ENCODE measurements at places on chromosomes 3 and 15. TPM values are rescaled to one million over a fixed set of nuclear protein-coding genes. Genes with fewer than 3 reads are reported as not detected.
A peak's percentile ranks its signal among the peaks of the same experiment; 100 is the strongest.

DLEC1 gene
- not detected for total RNA-seq

PTH1R gene
- not detected for total RNA-seq

RAB6B gene
- 1.1 TPM for total RNA-seq

TMCC1 gene
- total RNA-seq: 31.2 TPM

AVEN gene
- total RNA-seq: 42.4 TPM

IGSF10 gene
- total RNA-seq: not detected

SLC9C1 gene
- not detected for total RNA-seq

OR5H6 gene
- total RNA-seq: not detected

DNA sequence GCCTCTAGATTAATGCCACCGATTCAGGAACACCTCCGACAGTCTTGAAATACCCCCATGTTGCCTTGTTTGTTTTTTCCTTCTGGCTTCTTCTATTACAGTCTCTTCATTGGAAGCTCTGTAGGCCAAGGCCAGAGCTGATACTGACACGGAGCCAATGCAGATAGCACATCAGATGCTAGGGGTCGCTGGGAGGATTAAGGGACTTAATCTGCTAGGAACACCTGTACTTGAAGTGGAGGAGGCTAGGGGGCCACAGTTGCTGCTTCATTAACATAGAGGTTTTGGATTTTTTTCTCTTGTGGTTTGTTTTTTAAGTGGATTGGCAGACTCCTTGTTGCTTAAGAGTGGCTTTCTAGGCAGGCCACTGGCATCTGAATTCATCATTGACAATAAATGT lies 49.6 kb downstream of the PARP14 start:
- DNase-seq: no peak

- no peak for DNase-seq
These were observed 9.8 kb downstream of the SRGAP3 start for GRCh38 chr3:9239680-9240079.

DNA sequence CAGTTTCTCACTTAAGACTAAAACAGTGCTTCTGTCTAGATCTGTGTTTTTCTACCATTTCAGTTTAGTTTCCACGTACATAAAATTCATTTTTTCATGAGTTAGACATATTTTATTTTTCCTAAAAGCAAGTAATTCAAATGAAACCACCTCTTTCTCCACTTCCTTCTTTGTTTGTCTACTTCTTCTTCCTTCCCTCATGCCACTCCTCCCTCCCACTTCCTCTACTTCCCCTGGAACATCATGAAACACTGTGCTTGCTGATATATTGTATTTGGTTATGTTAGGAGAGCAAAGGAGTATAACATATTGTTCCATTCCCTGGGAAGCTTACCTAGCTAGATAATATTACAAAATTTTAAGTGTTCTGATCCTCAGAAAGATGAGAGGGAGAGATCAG lies 36.7 kb upstream of the GOLGA8B start:
- DNase-seq: no peak

DNA sequence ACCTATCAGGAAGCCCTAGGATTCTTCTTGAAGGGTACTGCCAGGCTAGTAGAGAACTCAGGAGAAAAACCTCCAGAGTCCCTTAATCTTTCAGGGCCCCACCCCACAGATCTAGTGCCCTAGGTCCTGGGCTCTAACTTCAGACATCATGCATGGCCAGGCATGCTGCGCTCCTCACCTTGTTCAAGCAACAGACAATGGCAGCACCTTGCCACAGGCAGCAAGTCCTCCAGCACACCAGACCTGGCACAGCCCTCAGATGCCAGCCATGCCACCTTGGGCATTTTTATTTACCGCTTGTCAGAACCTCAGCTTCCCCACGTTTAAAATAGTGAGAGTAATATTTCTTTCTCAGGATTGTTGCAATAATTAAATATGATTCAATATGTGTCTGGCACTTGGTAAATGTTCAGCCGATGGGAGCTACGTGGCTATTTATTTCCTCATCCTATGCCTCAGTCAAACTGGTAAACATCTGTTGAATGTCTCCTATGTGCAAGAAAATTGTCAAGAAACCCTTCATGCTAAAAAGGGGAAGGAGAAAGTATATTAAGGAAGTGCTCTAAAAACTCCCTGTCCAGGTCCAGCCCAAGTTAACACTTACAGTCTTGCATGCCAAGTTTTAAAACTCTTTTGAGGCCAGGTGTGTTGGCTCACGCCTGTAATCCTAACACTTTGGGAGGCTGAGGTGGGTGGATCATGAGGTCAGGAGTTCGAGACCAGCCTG lies 14.5 kb upstream of the CCR1 start:
- DNase-seq: no peak

DNA sequence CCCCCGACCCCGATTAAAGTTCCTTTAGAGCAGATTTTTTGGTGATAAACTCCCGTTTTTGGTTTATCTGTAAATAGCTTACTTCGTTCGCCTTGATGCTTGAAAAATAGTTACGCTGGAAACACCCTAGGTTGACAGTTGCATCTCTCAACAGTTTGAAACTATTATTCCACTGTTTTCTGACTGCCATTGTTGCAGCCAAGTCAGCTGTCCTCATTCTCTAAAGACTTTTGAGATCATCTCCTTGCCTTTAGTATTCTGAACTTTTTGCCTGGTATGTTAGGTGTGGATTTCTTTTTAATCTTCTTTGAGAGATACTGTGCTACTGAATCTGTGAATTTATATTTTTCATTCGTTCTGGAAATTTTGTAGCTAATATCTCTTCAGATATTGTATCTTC lies 122.7 kb upstream of the NSMCE3 start:
- no peak for DNase-seq

- peak; percentile 88 for DNase-seq
These were observed 34.1 kb upstream of the HACD2 start for GRCh38 chr3:123618768-123619484.

DNA sequence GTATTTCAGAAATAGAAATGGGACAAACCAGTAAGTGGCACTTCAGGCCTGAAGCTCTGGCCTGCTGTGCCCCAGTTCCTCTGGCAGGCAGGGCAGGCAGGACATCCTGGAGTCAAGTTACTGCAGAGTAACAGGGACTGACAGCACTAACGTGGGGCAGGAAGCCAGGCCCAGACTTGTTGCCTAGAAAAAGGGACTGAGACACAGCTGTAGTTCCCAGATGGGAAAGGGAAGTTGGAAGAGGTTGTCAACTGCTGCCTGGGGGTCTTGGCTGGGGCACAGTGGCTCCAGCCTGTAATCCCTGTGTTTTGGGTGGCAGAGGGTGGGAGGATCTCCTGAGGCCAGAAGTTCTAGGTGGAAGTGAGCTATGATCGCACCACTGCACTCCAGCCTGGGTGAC lies 171.9 kb downstream of the FMN1 start:
- peak; percentile 62 for DNase-seq

DNA sequence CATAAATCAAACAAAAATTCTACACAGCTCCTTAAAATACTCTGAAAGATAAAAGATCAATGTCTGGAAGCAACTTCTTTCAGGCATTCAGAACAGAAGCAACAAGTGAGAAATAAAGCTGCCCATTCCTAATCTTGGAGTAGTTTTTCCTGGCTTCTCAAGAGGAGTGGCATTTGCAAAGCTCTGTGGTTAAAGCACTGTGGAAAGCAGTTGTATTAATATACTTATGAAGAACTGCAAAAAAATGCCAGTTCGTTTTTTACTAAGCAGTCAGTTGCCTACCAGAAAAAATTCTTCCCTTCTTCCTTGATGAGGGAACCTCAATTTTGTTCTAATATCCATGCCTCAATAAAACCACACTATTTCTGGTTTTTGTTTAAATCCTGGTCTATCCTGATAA lies 197.8 kb downstream of the TNIK start:
- DNase-seq: no peak

DNA sequence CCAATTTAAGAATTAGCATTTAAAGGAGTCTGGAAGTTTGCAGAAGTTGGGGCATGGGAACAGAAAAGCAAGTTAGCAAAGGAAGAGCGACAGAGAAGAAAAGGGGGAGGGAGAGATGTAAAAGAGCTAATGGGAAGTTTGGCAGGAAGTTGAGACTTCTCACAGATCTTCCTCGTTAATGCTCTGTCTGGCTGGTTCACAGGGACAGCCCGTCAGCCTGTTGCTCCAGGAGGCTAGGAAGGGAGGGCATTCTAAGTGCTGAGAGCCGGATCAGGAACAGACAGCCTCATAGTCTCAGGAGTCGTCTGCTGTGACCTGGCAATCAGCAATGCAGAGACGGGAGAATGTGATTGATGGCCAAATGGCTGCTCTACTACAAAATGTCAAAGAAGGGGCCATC lies 150.3 kb downstream of the AGBL1 start:
- no peak for DNase-seq
